Transverse colon (tissue), 4 donors: ENCODE measurements at places on chromosomes 1 and 21. TPM values are rescaled to one million over a fixed set of nuclear protein-coding genes. Genes with fewer than 3 reads are reported as not detected.

GRCh38 chr1:46215504-46215903, 12.4 kb downstream of the LURAP1 start:
- no peaks in the 10 kb centered on the region for H3K27me3 ChIP-seq
- no peak overlapping the region for H3K27ac ChIP-seq
- no peak for DNase-seq
- no peak overlapping the region for H3K4me3 ChIP-seq
- H3K36me3 ChIP-seq: no peaks in the 10 kb centered on the region

Gene SH3BGR
- 3.7 TPM for total RNA-seq

DNA sequence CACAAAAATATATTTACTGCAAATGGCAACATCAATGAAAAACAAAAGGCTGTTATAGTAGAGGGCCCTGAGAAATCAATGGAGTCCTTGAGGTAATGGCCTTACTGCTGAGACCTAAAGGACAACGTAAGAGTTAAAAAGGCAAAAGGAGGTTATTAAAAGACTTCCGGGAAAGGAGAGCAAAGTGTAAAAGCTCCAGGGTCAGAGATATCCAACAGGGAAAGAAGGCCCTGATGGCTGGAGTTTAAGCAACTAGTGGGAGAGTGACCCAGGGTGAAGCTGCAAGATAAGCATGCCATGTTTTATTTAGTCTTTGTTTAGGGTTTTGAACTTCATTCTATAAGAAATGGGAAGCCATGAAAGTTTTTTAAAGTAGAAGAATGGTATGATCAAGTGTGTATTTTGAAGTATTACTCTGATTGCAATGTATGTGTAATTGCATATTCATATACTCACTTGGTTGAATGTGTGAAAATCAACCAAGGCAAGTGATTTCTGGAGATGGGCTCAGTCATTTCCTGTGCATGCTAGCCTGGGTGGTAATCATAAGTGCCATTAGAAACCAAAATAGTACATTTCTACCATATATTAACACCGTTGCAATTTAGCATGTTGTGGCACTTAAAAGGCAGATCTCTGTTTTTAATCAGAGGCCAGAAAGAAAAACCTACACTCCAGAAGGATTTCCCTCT, 5.3 kb upstream of the DPYD start:
- H3K4me3 ChIP-seq: no peak overlapping the region
- no peaks in the 10 kb centered on the region for H3K36me3 ChIP-seq
- H3K4me1 ChIP-seq: peaks cover 6% of the 10 kb centered on the region
- no peak for DNase-seq
- H3K27ac ChIP-seq: no peak overlapping the region

Gene C1orf141
- total RNA-seq: not detected

GRCh38 chr1:73205294-73205973, 923.1 kb upstream of the NEGR1 start:
- DNase-seq: no peak
- no peaks in the 10 kb centered on the region for H3K4me1 ChIP-seq
- no peaks in the 10 kb centered on the region for H3K36me3 ChIP-seq
- no peak overlapping the region for H3K4me3 ChIP-seq
- no peak overlapping the region for H3K27ac ChIP-seq

Gene LDLRAD2
- total RNA-seq: not detected

GRCh38 chr1:162357681-162358266, 18.9 kb downstream of the SPATA46 start:
- no peaks in the 10 kb centered on the region for H3K27me3 ChIP-seq
- H3K36me3 ChIP-seq: no peaks in the 10 kb centered on the region
- H3K27ac ChIP-seq: no peak overlapping the region
- H3K4me3 ChIP-seq: no peak overlapping the region
- no peak for DNase-seq
- H3K4me1 ChIP-seq: no peaks in the 10 kb centered on the region

DNA sequence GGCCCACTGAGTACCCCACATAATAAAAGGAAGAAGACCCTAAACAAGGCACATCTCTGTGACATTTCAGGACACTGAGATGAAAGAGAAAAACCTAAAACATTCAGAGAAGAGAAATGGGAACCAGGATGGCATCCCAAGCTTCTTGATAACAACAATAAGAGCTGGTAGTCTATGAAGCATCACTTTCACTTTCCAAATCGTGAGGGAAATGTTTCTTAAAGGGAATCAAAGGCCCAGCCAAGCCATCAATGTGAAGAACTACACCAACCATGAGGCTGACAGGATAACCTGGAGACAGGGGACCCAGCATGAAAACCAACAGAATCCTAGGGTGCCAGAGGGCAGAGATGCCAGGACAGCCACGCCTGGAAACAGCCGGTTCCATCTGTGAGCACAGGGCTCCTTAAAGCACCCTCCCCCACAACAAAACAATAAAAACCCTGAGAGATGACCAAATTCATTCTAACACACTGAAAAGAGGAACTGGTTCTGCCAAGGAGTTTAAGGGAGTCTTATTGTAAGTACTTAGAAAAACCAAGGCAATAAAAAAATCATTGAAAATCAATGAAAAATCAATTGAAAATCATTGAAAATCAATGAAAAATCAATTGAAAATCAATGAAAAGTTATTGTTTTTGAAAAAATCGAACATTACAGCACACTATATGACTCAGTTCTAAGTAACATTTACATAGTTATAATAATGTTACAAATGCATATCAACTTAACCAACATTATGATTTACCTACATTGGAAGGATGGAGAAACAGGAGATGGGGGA, 141.5 kb upstream of the ERG start:
- H3K4me1 ChIP-seq: no peaks in the 10 kb centered on the region
- H3K4me3 ChIP-seq: no peak overlapping the region
- H3K27ac ChIP-seq: no peak overlapping the region
- no peaks in the 10 kb centered on the region for H3K36me3 ChIP-seq
- DNase-seq: no peak

Gene UTS2
- not detected for total RNA-seq

DNA sequence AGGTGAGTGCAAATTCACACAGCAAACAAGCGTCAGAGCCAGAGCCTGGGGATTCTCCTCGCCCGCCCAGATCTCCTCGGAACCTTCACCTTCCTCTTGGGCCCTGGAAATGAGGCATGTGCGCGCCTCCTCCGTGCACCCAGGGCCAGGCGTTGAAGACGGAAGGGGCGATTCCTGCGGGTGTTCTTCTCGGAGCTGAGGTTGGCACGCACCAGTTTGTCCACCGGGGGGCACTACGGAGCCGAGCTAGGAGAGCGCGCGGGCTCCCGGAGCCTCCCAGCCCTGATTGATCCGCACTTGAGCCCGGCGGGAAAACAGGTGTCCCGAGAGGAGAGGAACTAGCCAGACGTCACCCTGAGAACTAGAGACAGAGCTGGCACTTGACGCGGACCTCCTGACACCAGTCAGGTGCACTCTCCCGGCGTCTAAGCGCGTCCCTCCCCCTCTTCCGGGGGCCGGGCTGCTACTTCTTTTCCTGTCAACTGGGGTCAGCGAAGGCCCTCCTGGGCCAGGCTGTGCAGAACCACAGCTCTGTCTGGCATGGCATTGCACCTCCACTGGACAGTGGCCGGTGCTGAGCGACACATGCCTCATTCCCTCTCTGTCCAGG, 18.3 kb upstream of the SERINC2 start:
- peak; percentile 92 for DNase-seq
- no peak overlapping the region for H3K4me3 ChIP-seq
- H3K27me3 ChIP-seq: no peaks in the 10 kb centered on the region
- peak overlapping the region; percentile 17 for H3K27ac ChIP-seq
- peaks cover 17% of the 10 kb centered on the region for H3K4me1 ChIP-seq

DNA sequence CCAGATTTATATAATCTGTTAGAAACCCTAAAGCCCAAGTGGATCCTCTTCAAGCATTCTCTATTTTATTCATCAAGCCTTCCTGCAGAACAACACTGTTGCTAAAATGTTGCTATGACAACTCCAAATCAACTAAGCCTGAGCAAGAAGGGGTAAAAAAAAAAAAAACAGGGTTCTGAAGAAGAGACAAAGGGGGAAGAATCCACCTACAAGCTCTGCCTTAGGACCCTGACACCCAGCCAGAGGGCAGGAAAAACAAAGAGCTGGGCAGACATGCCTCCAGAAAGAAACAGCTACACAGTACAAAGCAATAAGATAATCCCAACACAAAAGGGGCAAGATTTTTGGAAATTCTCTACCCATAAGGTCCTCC, 1.3 kb downstream of the USF1 start:
- no peaks in the 10 kb centered on the region for H3K27me3 ChIP-seq
- peak overlapping the region; percentile 98 for H3K27ac ChIP-seq
- no peak for DNase-seq
- peaks cover 5% of the 10 kb centered on the region for H3K4me1 ChIP-seq

GRCh38 chr1:222790520-222790919, 24.3 kb upstream of the DISP1 start:
- no peak for DNase-seq
- no peak overlapping the region for H3K27ac ChIP-seq
- no peaks in the 10 kb centered on the region for H3K27me3 ChIP-seq
- no peaks in the 10 kb centered on the region for H3K36me3 ChIP-seq
- H3K4me1 ChIP-seq: no peaks in the 10 kb centered on the region

DNA sequence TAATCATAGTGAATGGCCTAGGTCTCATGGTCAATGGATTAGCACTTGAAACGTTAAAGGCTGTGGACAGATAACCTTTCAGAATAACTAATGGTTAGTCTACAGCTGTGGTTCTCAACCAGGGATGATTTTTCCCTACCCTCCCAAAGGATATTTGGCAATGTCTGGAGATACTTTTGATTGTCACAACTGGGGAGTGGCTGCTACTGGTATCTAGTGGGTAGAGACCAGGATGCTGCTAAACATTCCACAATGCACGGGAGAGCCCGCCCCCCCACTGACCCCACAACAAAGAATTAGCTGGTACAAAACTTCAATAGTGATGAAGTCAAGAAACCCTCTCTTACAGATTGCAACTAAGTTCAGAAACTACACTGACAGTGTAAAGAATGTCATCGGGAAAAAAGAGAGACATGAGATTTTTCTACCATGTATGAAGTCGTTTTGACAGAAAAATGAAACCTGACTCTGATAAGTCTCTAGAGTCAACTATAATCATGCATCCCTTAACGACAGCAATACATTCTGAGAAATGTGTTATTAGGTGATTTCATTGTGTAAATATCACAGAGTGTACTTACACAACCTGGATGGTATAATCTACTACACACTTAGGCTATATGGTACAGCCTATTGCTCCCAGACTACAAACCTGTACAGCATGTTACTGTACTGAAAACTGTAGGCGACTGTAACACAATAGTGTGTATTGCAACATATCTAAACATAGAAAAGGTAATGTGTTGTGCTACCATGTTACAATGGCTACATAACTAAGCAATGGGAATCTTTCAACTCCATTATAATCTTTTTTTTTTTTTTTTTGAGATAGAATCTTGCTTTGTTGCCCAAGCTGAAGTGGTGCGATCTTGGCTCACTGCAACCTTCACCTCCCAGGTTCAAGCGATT, 49.7 kb upstream of the PRDX6 start:
- no peak for DNase-seq
- no peak overlapping the region for H3K4me3 ChIP-seq
- no peaks in the 10 kb centered on the region for H3K27me3 ChIP-seq
- H3K27ac ChIP-seq: peak overlapping the region; percentile 87
- peaks cover 73% of the 10 kb centered on the region for H3K4me1 ChIP-seq

DNA sequence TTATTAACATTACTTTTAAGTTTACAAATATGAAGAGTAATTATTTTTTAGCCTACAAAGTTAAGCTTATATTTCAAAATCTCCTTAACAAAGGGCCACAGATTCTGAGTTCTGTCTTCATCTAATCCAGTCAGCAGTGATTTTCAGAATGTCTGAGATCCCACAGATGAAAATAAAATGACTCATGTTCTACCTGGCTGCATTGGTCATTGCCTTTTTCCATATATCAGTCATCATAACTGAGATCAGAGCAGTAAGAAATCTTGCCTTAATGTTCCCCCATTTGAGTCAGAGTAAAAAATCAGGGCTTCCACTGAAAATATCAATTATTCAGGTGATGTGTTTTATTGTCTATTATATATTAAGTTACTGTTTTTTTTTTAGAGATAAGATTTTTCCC, 416.1 kb downstream of the MRPL39 start:
- no peaks in the 10 kb centered on the region for H3K4me1 ChIP-seq
- H3K27me3 ChIP-seq: no peaks in the 10 kb centered on the region
- no peak overlapping the region for H3K4me3 ChIP-seq
- H3K36me3 ChIP-seq: no peaks in the 10 kb centered on the region

GRCh38 chr1:172719066-172719627, 60.2 kb downstream of the FASLG start:
- no peaks in the 10 kb centered on the region for H3K27me3 ChIP-seq
- no peak overlapping the region for H3K4me3 ChIP-seq
- no peaks in the 10 kb centered on the region for H3K36me3 ChIP-seq
- no peaks in the 10 kb centered on the region for H3K4me1 ChIP-seq

Gene FAM72C
- not detected for total RNA-seq

Gene BGLAP
- total RNA-seq: not detected

DNA sequence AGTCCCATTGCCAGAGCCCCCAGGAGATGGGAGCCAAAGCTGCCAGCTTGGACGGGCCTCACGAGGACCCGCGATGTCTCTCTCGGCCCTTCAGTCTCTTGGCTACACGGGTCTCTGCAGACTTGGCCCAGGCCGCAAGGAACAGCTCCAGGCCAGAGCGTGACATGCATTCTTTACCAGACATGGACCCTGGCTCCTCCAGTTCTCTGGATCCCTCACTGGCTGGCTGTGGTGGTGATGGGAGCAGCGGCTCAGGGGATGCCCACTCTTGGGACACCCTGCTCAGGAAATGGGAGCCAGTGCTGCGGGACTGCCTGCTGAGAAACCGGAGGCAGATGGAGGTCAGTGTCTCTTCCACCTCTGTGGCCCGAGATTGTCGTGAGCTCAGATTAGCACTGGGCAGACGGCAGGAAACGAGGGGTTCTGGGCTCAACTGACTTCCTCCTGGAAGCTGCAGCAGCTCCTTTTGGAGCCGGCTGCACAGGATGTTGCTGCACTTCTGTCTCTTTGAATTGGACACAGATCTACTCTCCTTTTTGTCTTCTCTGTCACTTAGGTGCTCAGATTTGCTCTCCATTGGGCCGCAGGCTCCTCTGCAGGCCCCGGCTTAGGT, 68.0 kb downstream of the DISC1 start:
- H3K4me3 ChIP-seq: no peak overlapping the region
- no peak for DNase-seq
- H3K27ac ChIP-seq: no peak overlapping the region

- no peaks in the 10 kb centered on the region for H3K36me3 ChIP-seq
- DNase-seq: no peak
- no peaks in the 10 kb centered on the region for H3K27me3 ChIP-seq
- no peak overlapping the region for H3K27ac ChIP-seq
- no peak overlapping the region for H3K4me3 ChIP-seq
Measured at GRCh38 chr1:30232288-30232899, 491.0 kb downstream of the MATN1 start.
